Left ventricle myocardium inferior (tissue), 1 donor: ENCODE measurements at places on chromosomes 2 and 18. TPM values are rescaled to one million over a fixed set of nuclear protein-coding genes. Genes with fewer than 3 reads are reported as not detected.

- peaks cover 30% of the 10 kb centered on the region for H3K27me3 ChIP-seq
- DNase-seq = no peak
- H3K36me3 ChIP-seq = no peaks in the 10 kb centered on the region
- no peak overlapping the region for H3K27ac ChIP-seq
- H3K4me3 ChIP-seq = no peak overlapping the region
Measured at GRCh38 chr2:26807788-26808460, 22.1 kb downstream of the CENPA start.

DNA sequence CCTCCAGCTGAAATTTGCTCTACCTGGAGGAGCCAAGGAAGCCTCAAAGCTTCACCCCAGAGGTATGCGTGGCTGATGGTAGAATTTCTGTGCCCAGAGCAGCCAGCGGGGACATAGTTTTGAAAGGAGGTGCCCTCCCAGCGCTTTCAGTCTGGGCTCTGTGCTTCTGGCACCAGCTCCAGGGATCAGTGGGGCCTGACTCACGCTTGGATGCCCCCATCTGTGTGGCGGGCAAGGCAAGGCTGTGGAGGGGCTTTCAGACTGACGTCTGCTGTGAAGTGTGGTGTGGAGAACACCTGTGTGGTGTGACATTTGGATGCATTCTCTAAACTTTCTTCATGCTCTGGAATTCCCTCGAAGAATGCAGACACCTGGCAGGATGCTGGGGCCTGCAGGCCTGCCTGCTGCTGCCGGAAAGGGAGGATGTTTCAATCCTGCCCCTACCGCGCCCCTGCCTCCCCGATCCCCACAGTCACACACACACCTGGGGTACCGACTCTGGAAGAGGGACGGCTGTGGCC, 84.1 kb downstream of the CTIF start:
- H3K36me3 ChIP-seq = peaks cover 15% of the 10 kb centered on the region
- H3K4me1 ChIP-seq = peaks cover 10% of the 10 kb centered on the region
- H3K27ac ChIP-seq = no peak overlapping the region
- H3K27me3 ChIP-seq = no peaks in the 10 kb centered on the region

DNA sequence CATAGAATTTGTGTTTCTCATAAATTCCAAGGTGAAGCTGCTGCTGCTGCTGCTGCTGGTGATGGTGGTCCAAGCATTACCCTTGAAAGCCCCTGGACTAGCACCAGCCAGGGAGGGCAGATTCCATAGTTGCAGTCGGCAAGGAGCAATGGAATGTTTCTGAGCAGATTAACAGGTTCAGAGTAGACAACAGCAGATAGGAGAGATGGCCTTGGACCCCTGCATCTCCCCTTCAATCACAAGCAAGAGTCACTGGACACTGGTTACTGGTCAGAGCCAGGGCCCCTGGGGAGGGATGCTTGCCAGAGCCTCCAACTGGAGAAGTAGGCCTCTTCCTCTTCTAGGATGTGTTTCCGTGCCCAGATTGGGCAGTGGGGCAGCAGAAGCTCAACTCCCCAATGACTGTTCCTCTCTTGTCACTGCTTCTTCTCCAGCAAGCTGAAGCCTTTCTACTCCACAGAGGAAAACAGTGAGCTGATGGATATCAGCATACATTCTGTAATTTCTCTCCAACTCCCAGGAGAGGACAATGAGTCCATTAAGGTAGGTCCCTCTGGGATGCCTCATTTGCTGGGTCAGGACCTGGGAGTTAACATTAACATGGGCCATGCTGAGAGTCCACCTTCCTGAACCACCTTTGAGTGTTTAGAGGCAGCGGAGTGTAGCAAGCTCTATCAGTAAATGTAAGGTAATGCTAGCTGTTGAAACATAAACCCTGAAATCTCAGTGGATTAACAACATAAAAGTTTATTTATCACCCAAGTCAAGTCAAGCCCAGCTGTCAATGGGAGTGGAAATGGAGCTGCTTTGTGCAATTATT, 35.3 kb downstream of the MROH2A start:
- no peak for DNase-seq
- H3K4me1 ChIP-seq = no peaks in the 10 kb centered on the region
- no peak overlapping the region for H3K27ac ChIP-seq
- peaks cover 41% of the 10 kb centered on the region for H3K27me3 ChIP-seq

DNA sequence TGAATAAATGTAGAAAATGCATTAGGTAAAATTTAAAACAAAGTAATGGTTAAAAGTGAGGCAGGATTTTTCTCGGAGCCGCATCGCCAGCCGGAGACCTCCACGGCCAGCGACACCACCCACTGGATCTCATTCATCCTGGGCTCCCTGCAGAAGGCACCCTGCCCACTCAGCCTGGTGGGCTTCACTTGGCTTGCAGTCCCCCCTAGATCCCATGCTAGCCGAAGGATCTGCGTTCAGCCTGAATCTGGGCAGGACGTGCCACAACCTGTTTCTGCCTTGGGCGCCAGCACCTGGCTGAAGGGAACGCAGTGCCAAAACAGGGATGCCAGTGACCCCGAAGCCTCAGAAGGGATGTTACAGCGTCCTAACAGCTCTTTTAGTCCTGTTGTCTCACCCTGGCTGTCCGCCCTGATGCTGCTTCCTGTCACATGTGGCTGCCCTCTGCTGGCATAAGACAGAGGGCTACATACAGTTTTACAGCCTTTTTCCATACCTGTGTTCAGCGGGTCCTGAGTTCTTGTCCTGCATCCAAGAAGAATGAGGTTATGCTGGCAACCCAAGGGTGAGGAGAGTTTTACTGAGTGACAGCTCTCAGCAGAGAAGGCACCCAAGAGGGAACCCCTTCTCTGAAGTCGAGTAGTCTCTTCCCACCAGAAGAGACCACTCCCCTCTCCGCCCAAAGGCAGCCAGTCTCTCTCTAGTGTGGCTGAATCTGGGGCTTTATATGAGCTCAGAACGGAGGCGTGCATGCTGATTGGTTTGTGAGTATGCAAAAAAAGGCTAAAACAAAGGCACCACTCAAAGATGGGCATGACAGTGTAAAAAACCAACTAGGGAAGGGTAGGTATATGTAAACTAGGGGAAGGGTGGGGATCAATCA, 173.1 kb upstream of the GYPC start:
- no peak for DNase-seq
- H3K27ac ChIP-seq = no peak overlapping the region
- no peaks in the 10 kb centered on the region for H3K27me3 ChIP-seq
- no peak overlapping the region for H3K4me3 ChIP-seq
- no peaks in the 10 kb centered on the region for H3K4me1 ChIP-seq

DNA sequence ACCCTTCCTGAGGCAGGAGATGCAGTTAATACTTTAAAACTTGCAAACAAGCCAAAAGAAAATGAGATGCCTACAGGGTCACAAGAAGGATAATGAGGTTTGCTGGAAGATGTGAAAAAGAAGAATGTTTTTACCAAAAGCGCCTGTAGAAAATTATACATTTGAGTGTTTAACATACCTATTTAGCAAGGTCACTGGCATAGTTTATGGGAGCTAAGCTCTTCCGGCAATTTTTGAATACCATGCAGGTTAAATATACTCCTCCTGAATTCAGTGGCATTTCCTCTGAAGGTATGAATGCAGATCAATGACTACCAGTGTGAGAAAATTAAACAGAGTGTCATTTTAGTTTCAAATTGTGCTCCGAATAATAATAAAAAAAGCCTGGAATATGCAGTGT, 21.2 kb upstream of the MAP3K20 start:
- peaks cover 18% of the 10 kb centered on the region for H3K4me1 ChIP-seq
- DNase-seq = no peak
- no peak overlapping the region for H3K4me3 ChIP-seq

GRCh38 chr2:42876326-42876751, 84.0 kb upstream of the HAAO start:
- H3K4me1 ChIP-seq = peaks cover 91% of the 10 kb centered on the region
- H3K36me3 ChIP-seq = no peaks in the 10 kb centered on the region
- no peak for DNase-seq
- H3K27me3 ChIP-seq = no peaks in the 10 kb centered on the region
- peak overlapping the region; percentile 94 for H3K27ac ChIP-seq

The GPR45 gene
- total RNA-seq = not detected

The NT5C1B gene
- total RNA-seq = not detected

- H3K27ac ChIP-seq = peak overlapping the region; percentile 7
- no peaks in the 10 kb centered on the region for H3K36me3 ChIP-seq
- no peaks in the 10 kb centered on the region for H3K27me3 ChIP-seq
Measured at GRCh38 chr2:12686708-12687283, 29.9 kb upstream of the TRIB2 start.

GRCh38 chr2:172375251-172375650, 52.1 kb upstream of the ITGA6 start:
- DNase-seq = no peak
- peaks cover 35% of the 10 kb centered on the region for H3K4me1 ChIP-seq
- no peaks in the 10 kb centered on the region for H3K36me3 ChIP-seq
- peak overlapping the region; percentile 17 for H3K27ac ChIP-seq
- H3K27me3 ChIP-seq = no peaks in the 10 kb centered on the region
- H3K4me3 ChIP-seq = no peak overlapping the region

The IL1RN gene
- 0.33 TPM for total RNA-seq
